Esophagus squamous epithelium (tissue), 5 donors: ENCODE measurements at places on chromosomes 11 and 22. TPM values are rescaled to one million over a fixed set of nuclear protein-coding genes. Genes with fewer than 3 reads are reported as not detected.

GRCh38 chr11:63910675-63911074 lies 6.3 kb downstream of the RCOR2 start:
- no peak for DNase-seq

GRCh38 chr22:28299309-28299708 lies 380.3 kb upstream of the PITPNB start:
- DNase-seq = no peak

DNA sequence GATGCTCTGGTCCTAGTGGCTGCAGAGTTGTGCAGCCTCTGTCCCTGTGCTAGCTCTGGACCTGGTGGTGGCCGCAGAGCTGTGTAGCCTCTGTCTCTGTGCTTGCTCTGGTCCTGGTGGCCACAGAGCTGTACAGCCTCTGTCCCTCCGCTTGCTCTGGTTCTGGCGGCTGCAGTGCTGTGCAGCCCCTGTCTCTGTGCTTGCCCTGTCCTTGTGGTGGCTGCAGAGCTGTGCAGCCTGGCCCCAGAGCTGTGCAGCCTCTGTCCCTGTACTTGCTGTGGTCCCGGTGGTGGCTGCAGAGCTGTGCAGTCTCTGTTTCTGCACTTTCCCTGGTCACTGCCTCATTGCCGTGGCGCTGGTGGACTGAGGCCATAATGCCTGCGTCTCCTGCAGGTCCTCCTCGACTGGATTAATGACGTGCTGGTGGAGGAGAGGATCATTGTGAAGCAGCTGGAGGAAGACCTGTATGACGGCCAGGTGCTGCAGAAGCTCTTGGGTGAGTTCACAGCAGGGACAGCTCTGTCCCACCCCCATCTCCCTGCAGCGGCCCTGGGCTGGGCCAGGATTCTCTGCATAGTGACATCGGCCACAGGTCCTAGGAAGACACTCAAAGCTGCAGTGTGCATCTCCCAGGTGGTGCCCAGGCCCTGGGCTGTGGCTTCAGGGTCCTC lies 61.9 kb upstream of the PARVG start:
- no peak for DNase-seq

DNA sequence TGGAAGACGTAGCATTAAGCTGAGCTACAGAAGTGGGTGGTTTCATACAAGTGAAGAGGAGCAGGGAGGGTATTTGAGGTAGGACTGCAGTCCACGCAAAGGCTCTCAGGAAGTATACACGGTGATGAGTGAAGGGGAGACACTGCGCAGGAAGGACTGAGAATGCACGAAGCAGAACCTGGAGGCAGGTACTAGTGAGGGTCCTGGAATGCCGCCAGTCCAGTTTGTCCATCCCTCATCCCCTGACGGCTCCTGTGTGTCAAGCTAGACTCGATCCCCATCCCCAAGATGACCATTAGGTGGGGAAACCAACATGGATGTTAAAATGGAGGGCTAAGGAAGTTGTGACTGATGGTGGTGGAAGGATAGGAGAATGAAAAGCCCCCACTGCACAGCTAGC lies 23.8 kb downstream of the ART5 start:
- DNase-seq = no peak

- DNase-seq = no peak
Observed at GRCh38 chr11:27418356-27418755, 54.2 kb downstream of the LGR4 start.

GRCh38 chr11:132540581-132540980 lies 991.7 kb downstream of the OPCML start:
- no peak for DNase-seq

- no peak for DNase-seq
Observed at GRCh38 chr22:32020117-32020516, 22.9 kb upstream of the SLC5A1 start.

- DNase-seq = no peak
Observed at GRCh38 chr11:64223001-64223651, 2.9 kb downstream of the TRPT1 start.

GRCh38 chr11:61092280-61092766 lies 10.0 kb upstream of the CD5 start:
- DNase-seq = no peak

DNA sequence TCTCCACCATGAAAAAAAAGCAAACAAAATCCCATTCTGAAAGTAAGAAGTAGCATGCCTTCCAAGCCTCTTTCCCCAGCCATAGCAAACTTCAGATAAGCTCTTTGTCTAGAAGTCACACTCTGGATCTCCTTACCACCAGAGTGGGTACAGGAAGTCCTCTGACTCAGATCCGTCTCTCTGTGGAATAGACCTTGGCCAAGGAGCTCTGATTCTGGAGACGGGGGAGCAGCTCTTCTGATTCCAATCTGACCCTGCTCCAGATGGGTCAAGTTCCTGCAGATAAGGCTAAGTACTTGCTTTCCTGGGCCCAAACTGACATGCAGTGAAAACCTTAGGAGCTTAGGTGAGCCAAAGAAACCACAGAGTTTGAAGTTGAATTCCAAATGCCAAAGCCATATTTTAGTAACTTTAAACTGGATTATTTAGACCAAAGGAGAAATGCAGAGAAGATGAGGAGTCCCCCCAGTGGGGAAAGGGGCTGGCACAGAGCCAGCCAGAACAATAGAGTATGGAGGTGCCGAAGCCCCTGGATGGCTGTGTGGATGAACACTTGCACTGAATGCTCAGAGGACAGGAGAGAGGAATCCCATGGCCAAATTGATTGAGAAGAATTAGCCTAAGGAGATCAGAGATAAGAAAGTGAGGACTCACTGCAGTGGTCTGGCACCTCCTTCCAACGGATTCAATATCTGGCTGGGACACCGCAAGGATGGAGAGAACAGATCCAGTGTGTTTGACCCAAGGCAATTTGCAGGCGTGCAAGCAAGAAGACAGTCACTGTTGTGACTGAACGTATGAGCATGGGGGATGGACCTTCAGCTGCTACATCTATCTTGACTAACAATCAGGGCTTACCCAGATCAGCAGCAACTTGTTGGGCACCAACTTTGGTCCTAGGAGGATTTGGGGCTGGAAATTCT lies 54.9 kb downstream of the ENDOD1 start:
- no peak for DNase-seq

- DNase-seq = no peak
Observed at GRCh38 chr22:26722159-26722558, 64.8 kb downstream of the MIAT start.

- DNase-seq = no peak
Observed at GRCh38 chr11:118171269-118172062, 5.0 kb downstream of the SCN2B start.

GRCh38 chr11:62124186-62125113 lies 639 bp downstream of the INCENP start:
- no peak for DNase-seq

GRCh38 chr22:23121000-23121421 lies 20.8 kb downstream of the RSPH14 start:
- DNase-seq = no peak

Gene MS4A4A
- total RNA-seq = 0.42 TPM

Gene C11orf97
- total RNA-seq = not detected

Gene POU2AF3
- total RNA-seq = 2.5 TPM

Gene KCNC1
- not detected for total RNA-seq

Gene C11orf91
- total RNA-seq = not detected

Gene OR4A16
- total RNA-seq = not detected

Gene RAG2
- not detected for total RNA-seq

Gene SYT13
- 0.04 TPM for total RNA-seq

Gene PRRG4
- 42.0 TPM for total RNA-seq
